ENCODE measurements at places on chromosomes 5 and 9. TPM values are rescaled to one million over a fixed set of nuclear protein-coding genes. Genes with fewer than 3 reads are reported as not detected.

Gene CYLC2
- total RNA-seq = not detected

DNA sequence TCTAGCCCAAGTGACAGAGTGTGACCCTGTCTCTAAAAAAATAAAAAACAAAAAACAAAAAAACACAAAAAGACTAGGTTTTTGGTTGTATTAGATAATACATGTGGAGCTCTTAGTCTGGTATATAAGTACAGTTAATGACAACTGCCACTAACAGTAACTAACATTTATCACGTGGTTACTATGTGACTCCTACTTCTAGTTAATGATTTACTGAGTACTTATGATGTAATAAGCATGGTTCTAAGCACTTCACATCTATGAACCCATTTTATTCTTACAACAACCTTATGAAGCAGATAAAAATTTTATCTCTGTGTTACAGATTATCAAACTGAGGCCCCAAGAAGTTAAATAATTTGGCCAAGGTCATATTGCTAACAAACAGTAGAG lies 6.1 kb upstream of the TMEFF1 start:
- no peaks in the 10 kb centered on the region for H3K4me1 ChIP-seq
- H3K4me3 ChIP-seq = no peak overlapping the region
- H3K36me3 ChIP-seq = no peaks in the 10 kb centered on the region
- DNase-seq = no peak

GRCh38 chr9:87957839-87958238 lies 16.5 kb downstream of the CDK20 start:
- peaks cover 3% of the 10 kb centered on the region for H3K27me3 ChIP-seq
- no peak overlapping the region for H3K27ac ChIP-seq
- no peaks in the 10 kb centered on the region for H3K36me3 ChIP-seq
- no peak for DNase-seq
- peaks cover 3% of the 10 kb centered on the region for H3K4me1 ChIP-seq
- no peak overlapping the region for H3K4me3 ChIP-seq

GRCh38 chr9:95096381-95096780 lies 221.1 kb downstream of the FANCC start:
- peaks cover 12% of the 10 kb centered on the region for H3K4me1 ChIP-seq
- no peak overlapping the region for H3K27ac ChIP-seq
- DNase-seq = no peak
- H3K4me3 ChIP-seq = no peak overlapping the region

GRCh38 chr5:139709582-139710318 lies 61.6 kb downstream of the CXXC5 start:
- H3K27me3 ChIP-seq = peaks cover 5% of the 10 kb centered on the region
- H3K36me3 ChIP-seq = no peaks in the 10 kb centered on the region
- peaks cover 34% of the 10 kb centered on the region for H3K4me1 ChIP-seq
- DNase-seq = peak; percentile 51
- H3K4me3 ChIP-seq = peak overlapping the region; percentile 60
- H3K27ac ChIP-seq = no peak overlapping the region

Gene CEMIP2
- total RNA-seq = 305 TPM

DNA sequence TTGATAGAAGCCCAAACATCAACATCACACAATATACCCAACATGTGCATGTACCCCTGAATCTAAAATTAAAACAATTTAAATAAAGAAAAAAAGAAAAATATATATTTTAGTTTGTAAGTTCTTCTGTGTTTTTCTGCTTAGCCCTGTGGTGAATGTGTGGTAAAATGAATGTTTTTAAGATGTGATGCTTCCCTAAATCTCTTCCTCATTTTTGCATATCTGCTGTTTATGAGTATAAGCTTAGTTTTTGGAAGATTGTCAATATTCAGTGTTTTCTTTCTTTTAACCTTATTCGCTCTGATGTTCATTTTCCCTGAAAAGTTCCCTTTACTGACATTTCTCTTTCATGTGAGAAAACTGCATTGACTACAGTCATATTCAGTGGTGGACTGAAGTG lies 44.4 kb upstream of the DAB2 start:
- no peaks in the 10 kb centered on the region for H3K27me3 ChIP-seq
- H3K36me3 ChIP-seq = no peaks in the 10 kb centered on the region
- H3K4me1 ChIP-seq = no peaks in the 10 kb centered on the region
- no peak for DNase-seq

- DNase-seq = no peak
- no peaks in the 10 kb centered on the region for H3K36me3 ChIP-seq
- no peak overlapping the region for H3K4me3 ChIP-seq
- no peaks in the 10 kb centered on the region for H3K27me3 ChIP-seq
- H3K27ac ChIP-seq = no peak overlapping the region
- H3K4me1 ChIP-seq = no peaks in the 10 kb centered on the region
Observed at GRCh38 chr9:25936031-25936430, 257.8 kb upstream of the TUSC1 start.

- H3K27me3 ChIP-seq = no peaks in the 10 kb centered on the region
- no peak overlapping the region for H3K27ac ChIP-seq
- no peaks in the 10 kb centered on the region for H3K4me1 ChIP-seq
- H3K36me3 ChIP-seq = no peaks in the 10 kb centered on the region
- H3K4me3 ChIP-seq = no peak overlapping the region
- DNase-seq = no peak
Observed at GRCh38 chr5:28190011-28190410, 1151.6 kb upstream of the CDH9 start.
